ENCODE measurements at places on chromosomes 11 and 22.

GRCh38 chr11:66317322-66317722 lies 478 bp upstream of the CD248 start:
- H3K4me3 ChIP-seq: peak overlapping the region; percentile 43
- H3K36me3 ChIP-seq: no peaks in the 10 kb centered on the region
- DNase-seq: peak; percentile 79
- peaks cover 33% of the 10 kb centered on the region for H3K4me1 ChIP-seq
- H3K27ac ChIP-seq: peak overlapping the region; percentile 42

DNA sequence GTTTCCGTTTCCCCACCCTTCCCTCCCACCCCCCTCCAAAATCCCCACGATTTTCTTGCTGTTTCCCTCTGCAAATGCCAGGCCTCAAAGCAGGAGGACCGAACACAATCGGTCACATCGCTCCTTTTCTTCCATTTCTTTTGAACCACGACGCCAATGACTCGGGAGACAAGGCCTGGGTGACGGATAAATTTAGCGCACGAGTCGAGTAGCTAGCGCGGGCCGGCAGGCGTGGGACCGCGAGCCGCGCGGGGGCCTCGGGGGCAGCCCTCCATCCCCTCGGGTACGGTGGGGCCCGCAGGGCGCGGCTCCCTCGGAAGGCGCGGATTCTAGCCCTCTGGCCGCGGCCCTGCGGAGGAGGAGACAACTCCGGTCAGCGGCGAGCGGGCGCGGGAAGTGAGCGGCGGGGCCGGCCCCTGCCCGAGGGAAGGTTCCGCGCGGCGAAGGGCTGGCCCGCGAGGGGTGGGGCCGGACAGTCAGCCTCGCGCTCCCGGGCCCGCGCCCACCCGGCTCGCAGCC lies 414 bp downstream of the JOSD1 start:
- peak overlapping the region; percentile 97 for H3K4me3 ChIP-seq
- H3K4me1 ChIP-seq: peaks cover 14% of the 10 kb centered on the region
- H3K27ac ChIP-seq: peak overlapping the region; percentile 95
- no peaks in the 10 kb centered on the region for H3K36me3 ChIP-seq
- H3K27me3 ChIP-seq: no peaks in the 10 kb centered on the region

DNA sequence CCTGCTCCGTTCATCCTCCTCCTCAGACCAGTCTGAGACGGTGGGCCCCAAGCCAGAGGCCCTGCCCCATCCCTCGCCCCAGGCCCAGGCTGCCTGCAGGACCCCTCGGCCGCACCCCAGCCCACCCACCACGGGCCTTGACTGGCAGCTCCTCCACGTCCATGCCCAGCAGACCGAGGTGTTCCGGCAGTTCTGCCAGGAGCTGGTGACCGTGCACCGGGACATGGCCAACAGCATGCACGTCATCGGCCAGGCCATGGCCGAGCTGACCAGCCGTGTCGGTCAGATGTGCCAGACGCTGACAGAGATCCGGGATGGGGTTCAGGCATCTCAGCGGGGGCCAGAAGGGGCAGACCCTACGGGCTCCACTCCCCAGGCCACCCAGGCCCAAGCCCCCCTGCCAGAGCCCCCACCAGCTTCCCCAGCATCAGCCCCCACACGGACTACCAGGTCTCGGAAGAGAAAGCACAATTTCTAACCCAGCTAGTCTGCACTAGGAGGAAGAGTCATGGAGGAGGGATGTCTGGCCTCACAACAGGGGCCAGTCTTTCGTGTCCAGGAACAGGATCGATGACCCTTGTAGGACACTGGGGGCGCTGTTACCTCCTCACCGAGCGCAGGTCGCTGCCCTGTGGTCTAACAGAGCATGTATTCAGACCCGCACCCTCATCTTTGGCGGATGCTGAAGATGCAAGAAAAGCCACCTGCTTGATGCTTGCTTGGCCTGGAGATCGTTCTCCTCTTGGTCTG lies 66.3 kb downstream of the PRDM11 start:
- no peaks in the 10 kb centered on the region for H3K36me3 ChIP-seq
- no peak overlapping the region for H3K4me3 ChIP-seq
- peaks cover 12% of the 10 kb centered on the region for H3K4me1 ChIP-seq

- H3K36me3 ChIP-seq: no peaks in the 10 kb centered on the region
- H3K27me3 ChIP-seq: no peaks in the 10 kb centered on the region
- no peak overlapping the region for H3K27ac ChIP-seq
- H3K4me3 ChIP-seq: no peak overlapping the region
- no peaks in the 10 kb centered on the region for H3K4me1 ChIP-seq
Measured at GRCh38 chr11:97118614-97119200, 728.9 kb downstream of the JRKL start.

DNA sequence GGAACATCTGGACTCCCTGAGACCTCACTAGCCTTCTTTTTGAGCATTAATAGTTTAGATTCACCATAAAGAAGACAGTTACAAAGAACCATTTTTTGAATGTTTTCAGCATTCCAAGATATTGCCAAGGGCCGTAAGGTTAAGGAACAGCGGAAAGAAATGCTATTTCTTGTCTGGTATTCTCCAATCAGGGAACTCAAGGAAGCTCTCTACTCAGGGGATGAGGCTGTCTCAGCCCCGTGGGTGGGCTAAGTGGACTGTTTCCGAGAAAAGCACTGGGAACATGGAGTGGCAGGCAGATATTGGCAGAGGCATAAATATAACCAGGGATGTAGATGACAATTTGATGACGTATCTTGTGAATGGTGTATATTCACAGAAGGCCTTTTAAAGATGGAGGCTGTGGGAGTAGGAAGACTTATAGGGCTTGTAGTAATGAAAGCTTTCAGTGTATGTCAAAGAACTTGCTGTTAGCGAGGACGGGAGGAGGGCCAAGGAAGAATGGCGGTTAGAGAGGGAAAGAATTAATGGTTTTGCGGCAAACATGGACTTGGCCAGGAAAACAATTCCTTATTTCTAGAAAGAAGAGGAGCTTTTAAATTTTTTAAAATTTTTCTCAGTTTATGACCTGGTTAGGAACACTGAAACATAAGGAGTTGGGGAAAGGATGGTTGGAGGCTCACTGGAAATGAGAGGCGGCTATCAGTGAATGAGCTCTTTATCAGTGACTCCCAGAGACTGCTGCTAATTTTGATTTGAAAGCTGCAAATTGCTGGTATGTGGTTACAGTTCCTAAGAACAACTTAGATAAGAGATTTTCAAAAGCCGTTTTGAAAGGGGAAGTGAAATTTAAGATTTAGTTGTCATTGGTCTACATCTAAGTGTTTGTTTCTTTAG lies 64.6 kb downstream of the ST3GAL4 start:
- peaks cover 46% of the 10 kb centered on the region for H3K4me1 ChIP-seq
- H3K27ac ChIP-seq: peak overlapping the region; percentile 73
- no peak for DNase-seq
- H3K36me3 ChIP-seq: no peaks in the 10 kb centered on the region
- no peak overlapping the region for H3K4me3 ChIP-seq
- H3K27me3 ChIP-seq: no peaks in the 10 kb centered on the region

GRCh38 chr11:76266286-76267100 lies 60.2 kb upstream of the WNT11 start:
- H3K27me3 ChIP-seq: no peaks in the 10 kb centered on the region
- no peaks in the 10 kb centered on the region for H3K36me3 ChIP-seq
- DNase-seq: no peak
- no peak overlapping the region for H3K4me3 ChIP-seq

Data from ovary (tissue), 10 donors.